Endothelial cell (in vitro differentiated cells): ENCODE measurements at places on chromosomes 3 and 15.
A peak's percentile ranks its signal among the peaks of the same experiment; 100 is the strongest.

GRCh38 chr3:100022506-100022905 lies 91.8 kb downstream of the FILIP1L start:
- no peak for DNase-seq

- no peak for DNase-seq
These were observed 44.6 kb downstream of the SH3BP5 start for GRCh38 chr3:15287565-15288330.

GRCh38 chr3:183698756-183699155 lies 1.2 kb downstream of the YEATS2 start:
- peak; percentile 9 for DNase-seq

DNA sequence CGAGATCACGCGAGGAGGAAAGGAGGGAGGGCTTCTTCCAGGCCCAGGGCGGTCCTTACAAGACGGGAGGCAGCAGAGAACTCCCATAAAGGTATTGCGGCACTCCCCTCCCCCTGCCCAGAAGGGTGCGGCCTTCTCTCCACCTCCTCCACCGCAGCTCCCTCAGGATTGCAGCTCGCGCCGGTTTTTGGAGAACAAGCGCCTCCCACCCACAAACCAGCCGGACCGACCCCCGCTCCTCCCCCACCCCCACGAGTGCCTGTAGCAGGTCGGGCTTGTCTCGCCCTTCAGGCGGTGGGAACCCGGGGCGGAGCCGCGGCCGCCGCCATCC lies 1.1 kb upstream of the SETD5 start:
- no peak for DNase-seq

- no peak for DNase-seq
These were observed 58.2 kb downstream of the AAGAB start for GRCh38 chr15:67196222-67196621.

GRCh38 chr3:9080163-9080562 lies 116.9 kb upstream of the RAD18 start:
- DNase-seq, result no peak

DNA sequence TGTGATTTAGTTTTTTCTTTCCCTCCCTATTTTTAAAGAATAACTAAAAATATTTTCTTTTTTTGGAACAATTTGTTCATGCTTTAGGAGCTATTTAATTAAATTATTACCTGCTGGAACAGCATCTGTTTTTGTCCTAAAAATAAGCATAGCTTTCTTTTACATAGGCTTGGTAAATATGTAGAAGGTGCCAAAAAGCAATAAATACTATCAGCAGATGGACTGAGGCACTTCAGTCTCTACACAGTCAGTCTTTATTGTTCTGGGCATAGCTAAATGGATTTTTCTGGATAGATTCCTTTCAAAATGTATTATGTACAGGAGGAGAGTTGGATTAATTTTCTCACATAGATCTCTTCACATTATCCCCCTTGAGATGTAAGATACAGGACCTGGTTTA lies 223.5 kb downstream of the NAALADL2 start:
- no peak for DNase-seq

GRCh38 chr15:74326746-74327145 lies 40.7 kb downstream of the CYP11A1 start:
- peak; percentile 46 for DNase-seq

DNA sequence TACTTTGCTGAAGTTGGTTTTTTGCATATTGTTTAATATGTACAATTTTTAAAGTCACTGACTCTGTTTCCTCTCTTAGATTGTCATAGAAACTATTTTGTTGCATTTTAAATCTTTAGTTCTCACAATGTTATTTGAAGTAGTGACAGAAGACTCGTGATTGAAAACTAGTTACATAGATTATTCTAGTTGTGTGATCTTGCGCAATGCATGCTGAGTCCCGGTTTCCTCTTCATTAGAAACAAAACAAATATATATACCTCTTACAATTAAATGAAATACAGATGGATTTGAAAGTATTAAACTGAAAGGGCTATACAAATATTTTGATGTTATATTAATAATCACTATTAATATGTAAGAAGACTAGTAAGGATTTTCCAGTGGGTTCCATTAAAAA lies 333.0 kb downstream of the LPP start:
- no peak for DNase-seq

DNA sequence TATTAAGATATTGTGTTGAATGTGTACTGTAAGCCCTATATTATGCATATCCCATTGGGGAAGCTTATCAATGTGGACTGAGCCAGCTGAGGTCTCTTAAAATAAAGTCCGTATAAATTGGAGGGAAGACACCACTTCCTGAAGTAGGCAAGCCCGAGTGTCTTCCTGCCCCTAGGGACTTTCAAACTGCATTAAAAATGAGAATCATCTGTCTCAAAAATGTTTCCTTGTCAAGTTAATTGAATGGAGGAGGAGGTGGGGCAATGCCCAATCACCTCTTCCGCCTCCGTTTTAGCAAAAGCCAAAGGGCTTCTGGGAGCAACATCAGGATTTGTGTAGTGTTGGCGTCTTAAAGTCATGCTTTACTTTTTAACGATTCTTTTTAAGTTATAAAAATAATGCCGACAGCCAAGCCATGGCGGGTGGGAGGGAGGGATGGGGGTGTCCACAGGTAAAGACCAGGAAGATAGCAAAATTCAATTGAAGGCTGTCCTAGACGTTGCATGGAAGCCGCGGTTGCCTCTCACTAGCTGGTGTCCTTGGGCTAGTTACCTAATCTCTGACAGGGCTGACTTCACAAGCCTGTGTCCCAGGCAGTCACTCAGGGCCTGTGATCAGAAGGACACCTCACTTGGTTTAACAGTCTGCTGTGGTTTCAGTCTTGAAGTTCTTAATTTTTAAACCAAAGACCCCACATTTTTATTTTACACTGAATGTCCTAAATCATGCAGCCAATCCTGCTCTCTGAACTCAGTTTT lies 524.9 kb upstream of the PROK2 start:
- no peak for DNase-seq

- DNase-seq, result no peak
These were observed 36.3 kb downstream of the STAC start for GRCh38 chr3:36416599-36416998.

DNA sequence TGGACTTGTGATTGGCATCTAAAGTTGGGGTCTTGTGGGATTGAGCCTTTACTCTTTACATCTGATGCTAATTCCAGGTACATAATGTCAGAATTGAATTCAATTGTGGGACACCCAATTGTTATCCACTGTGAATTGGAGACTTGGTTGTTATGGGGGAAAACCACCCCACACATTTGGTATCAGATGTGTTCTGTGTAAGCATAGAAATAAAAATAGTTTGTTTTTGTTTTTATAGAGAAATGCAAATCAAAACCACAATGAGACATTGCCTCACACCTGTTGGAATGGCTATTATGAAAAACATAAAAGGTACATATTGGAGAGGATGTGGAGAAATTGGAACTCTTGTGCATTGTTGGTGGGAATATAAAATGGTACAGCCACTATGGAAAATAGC lies 58.5 kb downstream of the CPA3 start:
- DNase-seq, result no peak

DNA sequence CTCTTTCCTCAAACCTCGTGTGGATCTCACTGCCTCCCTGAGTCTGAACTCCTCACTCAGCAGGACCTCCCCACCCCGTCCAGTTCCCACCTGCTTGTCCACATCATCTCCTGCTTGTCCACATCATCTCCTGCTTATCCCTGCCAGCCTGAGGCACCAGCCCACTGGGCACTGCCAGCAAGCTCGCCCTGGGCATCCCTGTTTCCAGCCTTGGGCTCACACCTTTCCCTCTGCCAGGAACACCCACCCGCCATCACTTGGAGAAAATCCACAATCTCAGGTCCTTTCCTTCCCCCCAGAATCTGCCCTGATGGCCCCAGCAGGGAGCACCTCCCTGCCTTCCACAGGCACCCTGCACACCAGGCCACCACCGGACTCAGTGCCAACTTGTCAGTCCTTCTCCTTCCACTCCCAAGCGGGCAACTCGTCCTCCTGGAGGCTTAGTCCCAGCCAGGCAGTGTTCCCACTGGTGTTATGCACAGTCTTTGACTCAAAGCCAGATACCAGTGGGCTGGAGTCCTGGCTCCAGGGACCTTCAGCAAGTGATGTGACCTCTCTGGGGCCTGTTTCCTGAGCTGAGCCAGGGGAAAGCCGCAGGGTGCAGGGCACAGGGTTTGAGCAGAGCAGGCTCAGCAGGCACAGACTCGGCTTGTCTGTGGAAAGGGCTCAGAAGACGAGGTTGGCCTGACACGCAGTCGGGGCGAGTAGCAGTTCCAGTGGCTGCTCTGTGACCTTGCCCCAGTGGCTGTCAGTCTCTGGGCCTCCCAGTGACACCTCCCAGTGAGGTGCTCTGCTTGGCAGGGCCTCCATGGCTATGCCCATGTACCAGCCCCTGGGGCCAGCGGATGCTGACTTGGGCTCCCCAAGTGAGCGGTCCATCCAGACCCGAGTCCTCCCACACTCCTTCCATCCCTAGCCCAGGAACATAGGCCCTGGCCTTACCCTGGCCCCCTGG lies 9.5 kb upstream of the MESP2 start:
- DNase-seq, result no peak

GRCh38 chr3:177529716-177530335 lies 332.5 kb upstream of the TBL1XR1 start:
- no peak for DNase-seq

DNA sequence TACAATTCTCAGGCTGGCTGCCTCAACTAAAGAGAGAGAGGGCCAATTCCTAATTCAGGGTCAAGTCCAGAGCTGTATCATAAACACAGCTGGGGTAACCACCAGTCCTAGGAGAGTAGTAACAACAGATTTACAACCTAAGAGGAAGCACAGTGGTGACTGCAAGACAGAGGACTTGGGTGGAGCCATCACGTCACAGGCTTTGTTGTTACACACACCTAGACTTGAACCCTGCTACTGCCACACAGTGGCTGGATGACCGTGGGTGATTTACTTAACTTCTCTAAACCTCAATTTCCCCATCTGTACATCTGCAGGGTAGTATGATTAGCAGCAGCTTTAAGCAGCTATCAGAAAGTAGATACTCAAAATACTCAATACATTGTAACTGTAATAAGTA lies 78.6 kb downstream of the MYLK start:
- DNase-seq, result no peak

GRCh38 chr3:27317096-27317495 lies 52.1 kb downstream of the NEK10 start:
- DNase-seq, result no peak

DNA sequence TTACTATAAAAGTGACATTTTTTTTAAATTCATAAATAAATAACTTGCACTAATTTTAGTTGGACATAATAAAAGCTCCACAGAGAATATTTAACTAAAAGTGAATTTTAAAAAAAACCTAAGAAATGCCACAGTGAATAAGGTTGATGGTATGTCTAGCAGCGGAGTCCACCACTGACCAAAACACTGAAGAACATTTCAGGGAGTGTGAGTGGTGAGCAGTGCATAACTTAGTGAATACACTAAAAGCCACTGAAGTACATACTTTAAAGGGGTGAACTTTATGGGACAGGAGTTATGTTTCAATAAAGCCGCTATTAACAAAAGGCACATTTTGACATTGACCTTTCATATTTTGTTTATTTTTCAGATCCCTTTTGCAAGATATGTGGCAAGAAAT lies 32.3 kb downstream of the SRP14 start:
- DNase-seq, result no peak

DNA sequence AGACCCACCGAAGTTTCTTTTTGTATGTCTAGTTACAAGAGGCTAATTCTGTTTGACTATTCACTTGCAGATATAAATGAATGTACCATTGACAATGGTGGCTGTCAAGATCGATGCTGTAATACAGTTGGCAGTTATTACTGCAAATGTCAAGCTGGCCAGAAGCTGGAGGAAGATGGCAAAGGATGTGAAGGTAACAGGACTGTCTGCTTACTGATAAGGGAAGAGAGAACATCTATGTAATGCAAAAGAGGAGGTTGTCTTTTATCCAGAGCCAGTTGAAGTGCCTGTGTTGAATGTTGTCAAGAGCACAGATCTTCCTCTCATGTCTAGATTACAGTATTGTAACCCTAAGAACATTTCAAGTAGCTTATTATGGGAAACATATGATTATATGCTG lies 549.5 kb upstream of the GOLIM4 start:
- no peak for DNase-seq

DNA sequence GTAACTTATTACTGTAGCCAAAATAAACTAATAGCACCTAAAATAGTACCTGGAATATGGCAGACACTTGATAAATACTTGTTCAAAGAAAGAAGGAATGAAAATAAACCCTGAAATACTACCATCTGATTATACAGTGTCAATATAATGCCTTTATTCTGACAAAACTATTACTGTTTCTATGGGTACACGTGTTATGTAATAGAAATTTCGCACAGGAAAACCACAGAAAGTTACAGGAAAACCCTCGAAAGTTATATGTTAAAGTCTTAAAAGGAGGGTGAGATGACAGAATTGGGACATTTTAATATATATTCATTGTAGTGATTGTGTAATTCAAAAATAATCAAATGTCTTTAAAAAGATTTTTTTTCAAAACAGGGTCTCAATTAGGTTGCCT lies 28.8 kb downstream of the ETFA start:
- DNase-seq, result no peak

- DNase-seq, result no peak
These were observed 7.7 kb downstream of the PLD1 start for GRCh38 chr3:171802590-171802956.

DNA sequence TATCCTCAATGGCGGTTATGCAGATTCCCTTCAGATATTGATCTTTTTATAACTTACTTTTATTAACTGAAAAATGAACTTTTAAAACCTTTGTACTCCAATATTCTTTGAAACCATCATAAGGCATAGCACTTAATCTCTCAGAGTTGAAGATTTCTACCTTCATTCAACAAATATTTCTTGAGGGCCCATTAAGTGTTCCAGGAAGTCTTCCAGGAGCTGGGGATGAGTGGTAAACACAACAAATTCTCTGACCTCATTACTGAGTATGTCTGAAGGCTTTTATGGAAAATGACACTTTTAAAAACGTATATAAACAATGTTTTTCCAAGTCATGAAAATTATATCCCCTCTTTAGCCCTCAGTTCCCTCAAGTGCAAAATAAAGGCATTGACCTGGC lies 575.3 kb upstream of the IL12A start:
- DNase-seq, result no peak

- peak; percentile 77 for DNase-seq
These were observed 336.7 kb upstream of the IGF1R start for GRCh38 chr15:98311566-98312188.

DNA sequence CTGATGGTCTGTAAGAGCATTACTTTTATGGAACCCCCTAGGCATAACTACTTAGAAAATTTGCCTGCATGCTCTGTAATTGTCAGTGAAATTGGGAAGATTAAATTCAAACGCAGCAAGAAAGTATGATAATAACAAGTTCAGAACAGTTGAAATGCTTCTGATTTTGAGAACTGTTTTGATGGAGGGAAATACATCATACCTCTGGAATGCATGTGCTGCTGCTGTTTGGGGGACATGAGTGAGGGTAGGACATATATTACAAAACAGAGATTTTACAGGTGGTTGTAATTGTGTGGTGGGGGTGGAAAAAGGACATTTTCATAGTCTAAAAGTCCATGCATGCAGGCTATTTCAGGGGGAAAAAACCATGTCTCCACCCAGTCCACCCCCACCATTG lies 135.0 kb upstream of the DPH6 start:
- DNase-seq, result no peak

DNA sequence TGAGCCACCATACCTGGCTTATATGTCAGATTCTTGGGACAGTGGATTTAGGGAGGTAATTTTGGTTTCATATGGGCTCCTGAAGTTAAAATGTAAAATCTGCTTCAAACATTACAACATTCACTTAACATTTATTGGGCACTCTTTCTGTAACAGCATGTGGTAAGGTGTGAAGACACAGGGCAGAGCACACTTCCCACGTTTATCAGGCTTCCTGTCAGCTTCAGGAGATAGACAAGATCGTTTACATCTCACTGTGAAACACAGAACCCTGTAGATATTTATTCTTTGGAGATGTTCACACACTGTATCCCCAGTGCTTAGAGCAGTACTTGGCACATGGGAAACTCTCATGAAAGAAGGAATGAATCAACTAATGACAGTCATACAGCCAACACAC lies 426.0 kb upstream of the RARB start:
- DNase-seq, result no peak
